ENCODE measurements at places on chromosomes 16 and 17.

DNA sequence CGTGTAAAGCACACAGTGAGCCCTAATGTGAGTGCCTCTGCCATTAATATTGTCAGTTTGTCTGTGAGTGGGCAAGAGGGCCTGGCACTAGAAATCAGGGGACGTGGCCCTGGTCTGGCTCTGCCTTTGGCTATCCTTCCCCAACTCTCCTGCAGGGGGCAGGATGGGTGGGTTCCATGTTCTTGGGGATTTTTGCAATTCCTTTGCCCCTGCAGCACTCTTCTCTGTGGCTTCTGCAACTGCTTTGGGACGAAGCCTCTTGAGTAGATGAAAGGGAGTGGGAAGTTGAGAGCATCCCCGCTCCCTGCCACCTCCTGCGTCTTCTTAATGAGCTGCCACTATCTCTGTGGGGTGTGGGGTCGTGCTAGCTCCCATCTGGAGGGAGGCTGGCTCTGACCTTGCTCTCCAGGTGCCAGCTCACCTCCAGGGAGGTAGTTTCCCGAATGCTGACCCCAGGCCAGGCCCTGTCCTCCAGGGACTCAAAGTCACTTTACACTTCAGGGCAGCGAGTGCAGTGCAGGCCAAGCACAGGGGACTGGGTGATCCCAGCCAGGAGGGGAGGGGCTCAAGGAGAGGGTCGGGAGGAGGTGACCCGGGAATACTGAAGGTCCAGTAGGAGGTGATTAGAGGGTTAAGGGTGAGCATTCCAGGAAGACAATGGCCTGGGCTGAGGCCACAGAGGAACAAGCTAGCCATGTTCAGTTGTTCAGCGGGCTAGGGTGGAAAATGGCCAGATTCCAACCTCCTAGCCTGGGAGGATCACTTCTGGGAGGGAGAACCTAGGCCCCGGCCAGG is 121.0 kb upstream of the NLRP1 start:
- peak; percentile 18 for DNase-seq

- no peak for DNase-seq
These were observed 204.9 kb upstream of the KCNJ16 start for GRCh38 chr17:69870091-69870530.

- no peak for DNase-seq
These were observed 89.1 kb downstream of the ELAC2 start for GRCh38 chr17:12928736-12929135.

- DNase-seq = no peak
These were observed 471.9 kb downstream of the PMP22 start for GRCh38 chr17:14793237-14793636.

- DNase-seq = no peak
These were observed 39.0 kb upstream of the DHX40 start for GRCh38 chr17:59526451-59526850.

DNA sequence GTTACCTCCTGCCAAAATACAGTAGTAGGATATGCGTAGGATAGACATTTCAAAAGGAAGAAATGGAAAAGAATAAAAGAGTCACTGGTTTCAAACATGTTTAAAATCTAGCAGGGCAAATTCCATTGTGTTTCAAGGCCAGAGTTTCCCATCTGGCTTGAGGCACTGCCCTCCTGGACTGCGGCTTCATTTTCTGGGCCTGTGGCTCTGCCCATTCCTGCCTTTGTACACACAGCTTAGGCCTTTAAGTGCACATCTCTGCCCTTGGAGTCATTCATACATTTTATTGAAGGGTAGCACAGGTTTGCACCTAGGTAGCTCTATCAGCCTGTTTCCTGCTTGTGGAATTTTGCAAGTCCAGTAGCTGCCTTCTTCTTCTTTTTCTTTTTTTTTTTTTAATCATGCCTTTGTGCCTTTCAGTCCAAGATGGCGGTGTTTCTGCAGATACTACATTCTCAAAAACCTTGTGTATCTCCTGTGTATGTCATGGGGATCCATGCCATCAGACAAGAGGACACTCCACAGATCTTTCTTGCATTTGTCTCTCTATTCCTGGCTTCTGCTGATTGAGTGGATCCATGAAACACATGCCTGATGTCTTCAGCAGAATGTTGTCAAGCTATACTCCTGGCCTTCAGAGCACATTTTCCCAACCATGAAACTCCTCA is 282.9 kb downstream of the BCAS3 start:
- DNase-seq = no peak

GRCh38 chr17:78526231-78527025 is 50.8 kb downstream of the DNAH17 start:
- DNase-seq = no peak

DNA sequence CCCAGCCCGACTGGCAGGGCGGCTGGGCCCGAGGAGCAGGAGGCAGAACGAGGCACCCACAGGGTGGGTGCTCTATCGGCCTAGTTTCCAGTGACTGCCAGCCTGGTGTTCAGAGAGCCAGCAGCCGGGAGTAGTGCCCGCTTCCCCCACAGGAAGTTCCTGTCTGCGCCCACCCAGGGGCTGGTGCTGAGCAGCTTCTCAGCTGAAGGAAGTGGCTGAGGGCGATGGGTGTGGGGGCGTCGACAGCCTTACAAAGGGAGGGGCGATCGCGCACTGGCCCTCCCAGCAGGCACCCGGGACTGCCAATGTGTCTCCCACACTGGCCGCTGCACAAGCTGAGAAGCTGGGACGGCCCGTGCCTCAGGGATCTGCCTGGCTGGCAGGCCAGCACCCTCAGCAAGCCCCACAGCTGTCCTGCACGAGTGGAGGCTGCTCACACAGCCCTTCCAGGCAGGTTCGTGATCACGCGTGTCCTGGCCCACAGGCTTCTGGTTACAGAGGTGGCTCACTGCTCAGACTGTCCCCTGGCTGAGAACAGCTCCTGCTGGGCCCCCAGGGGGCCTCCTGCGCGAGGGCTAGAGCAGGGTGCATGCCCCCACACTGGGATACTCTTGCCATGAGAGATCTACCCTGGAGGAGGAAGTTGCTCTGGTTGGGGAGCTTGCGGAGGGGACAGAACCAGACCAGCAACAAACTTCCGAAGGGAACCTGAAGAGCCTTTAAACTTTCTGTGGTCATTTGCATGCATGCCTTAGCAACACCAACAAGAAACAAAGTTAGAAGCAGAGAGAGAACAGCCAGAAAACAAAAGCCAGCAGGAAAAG is 2.5 kb downstream of the RNF166 start:
- DNase-seq = peak; percentile 83

GRCh38 chr16:88681709-88682451 is 4.4 kb downstream of the SNAI3 start:
- DNase-seq = peak; percentile 79

DNA sequence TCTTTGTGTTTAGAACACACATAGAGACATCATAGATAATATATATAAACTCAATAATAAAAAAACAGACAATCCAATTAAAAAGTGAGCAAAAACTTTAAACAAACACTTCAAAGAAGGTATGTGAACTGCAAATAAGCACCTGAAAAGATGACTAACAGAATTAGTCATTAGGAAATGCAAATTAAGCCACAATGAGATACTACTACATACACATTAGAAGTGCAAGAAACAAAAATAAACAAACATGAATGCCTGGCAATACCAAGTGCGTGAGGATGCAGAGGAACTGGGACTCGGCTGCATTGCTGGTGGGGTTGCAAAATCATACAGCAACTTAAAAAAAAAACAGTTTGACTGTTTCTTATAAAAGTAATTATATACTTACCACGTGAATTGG is 799.0 kb downstream of the KCNJ2 start:
- DNase-seq = no peak

DNA sequence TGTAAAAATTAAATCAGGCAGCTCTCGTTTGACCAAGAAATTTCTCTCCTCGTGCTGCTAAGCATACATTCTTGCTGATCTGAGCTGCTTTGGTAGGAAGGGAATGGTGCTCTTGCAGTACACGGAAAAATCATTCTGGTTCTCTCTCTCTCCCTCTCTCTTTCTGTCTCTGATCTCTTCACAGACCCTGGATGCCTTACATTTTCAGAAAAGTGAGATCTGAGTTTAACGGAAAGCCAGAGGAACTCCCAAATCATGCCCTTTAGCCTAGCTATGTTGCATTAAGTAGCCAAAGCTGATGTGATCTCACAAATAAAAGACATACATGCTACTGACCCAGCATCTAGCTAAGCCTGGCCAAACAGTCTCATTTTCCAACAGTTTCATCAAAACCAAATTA is 4.0 kb downstream of the CA10 start:
- DNase-seq = no peak

DNA sequence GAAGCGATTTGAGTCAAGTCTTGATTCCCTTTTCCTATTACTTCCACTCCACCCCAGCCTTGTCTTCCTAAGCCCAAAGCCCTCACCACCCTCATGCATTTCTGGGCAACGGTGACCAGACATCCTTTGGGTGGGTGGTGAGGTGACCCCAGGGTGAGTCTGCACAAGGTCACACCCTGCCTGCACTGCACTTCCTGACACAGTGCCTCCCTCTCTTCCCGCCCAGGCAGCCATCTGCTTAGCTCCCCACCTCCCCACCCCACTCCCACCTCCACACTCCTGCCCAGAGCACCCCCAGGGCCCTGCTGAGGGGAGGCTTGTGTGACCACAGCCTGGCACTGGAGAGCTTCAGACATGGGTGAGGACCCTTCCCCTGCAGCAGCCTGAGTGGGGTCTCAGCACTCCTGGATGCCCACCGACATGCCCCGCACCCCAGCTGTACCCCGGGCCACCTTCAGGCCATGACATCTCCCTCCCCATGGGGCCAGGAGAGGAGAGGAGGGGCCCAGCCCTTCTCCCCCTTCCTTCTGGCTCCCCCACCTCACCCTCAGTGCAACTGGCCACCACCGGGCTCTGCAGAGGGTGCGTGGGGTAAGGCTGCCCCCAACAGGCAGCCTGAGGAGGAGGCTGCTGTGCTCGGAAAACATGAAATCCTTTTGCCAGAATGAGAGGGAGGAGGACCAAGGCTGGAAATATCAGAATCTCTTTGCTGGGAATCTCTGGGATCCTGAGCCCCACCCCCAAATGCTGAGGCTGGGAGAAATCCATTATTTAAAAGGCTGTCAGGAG is 68.6 kb downstream of the CCT6B start:
- peak; percentile 41 for DNase-seq

- peak; percentile 7 for DNase-seq
These were observed 241.3 kb upstream of the ZFHX3 start for GRCh38 chr16:73289232-73289631.

DNA sequence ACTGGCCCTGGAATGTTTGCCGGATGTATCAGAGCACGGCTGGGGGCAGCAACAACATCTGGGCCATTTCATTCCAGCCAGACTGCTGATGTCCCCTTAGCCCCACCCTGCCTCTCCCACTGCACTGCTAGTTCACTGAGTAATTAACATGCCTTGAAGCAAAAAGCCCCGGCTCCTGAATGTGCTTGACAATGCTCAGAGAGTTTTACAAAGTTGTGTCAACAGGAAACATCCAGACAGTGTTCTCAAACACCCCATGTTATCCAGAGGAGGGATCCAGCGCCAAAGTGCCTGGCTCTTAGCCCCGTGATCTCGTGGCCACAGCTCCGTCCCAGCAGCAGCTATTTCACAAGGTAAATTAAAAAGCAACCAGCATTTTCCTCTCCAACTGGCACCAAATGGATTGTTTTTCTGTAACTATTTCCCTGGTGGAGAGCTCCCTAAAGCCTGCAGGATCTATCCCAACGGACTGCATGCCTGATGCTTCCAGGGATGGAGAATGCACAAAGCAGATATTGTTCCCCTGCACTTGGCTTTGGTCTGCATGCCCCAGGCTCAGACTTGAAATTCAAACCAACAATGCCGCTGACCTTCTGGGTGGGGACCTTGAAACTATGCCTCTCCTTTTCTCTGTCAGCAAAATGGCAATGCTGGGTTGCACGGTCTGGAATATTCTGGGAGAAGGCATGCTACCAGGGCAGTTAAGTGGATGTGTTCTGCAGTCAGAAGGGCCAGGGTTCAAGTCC is 115.6 kb upstream of the CDH5 start:
- no peak for DNase-seq

GRCh38 chr17:9217151-9218056 is 196.1 kb downstream of the NTN1 start:
- DNase-seq = no peak

- DNase-seq = no peak
These were observed 21.1 kb downstream of the ANKRD40 start for GRCh38 chr17:50686494-50687199.
